NCI-H226 (cell line): ENCODE measurements at places on chromosomes 1 and 21.

GRCh38 chr1:55067022-55067778, 27.9 kb downstream of the PCSK9 start:
- DNase-seq: no peak

- no peak for DNase-seq
These were observed 26.1 kb downstream of the ATP5PF start for GRCh38 chr21:25708467-25709065.

DNA sequence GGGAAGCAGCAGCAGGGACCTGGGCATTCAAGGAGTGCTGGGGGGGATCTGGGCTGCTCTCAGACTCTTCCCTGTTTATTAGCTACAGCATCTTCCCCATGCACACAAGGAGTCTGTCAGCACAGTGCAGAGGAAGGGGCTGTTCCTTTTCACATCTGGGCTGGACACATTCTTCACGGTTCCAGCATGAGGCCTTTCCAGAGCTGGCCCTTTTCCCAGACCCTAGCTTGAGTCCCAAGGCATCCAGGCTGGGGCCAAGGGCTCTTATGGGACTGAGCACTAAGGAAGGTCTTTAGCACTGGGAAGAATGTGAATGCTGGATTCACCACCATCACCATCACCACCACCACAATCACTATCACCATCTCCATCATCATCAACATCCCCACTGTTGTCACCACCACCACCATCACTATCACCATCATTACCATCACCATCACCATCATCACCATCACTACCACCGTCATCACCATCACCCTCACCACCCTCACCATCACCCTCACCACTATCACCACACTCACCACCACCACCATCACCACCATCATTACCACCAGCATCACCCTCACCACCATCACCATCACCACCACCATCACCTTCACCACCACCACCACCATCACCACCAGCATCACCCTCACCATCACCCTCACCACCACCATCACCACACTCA, 28.4 kb downstream of the PARK7 start:
- DNase-seq: no peak

- DNase-seq: no peak
These were observed 148.3 kb downstream of the MATN1 start for GRCh38 chr1:30575066-30575465.

GRCh38 chr1:86990826-86991225, 76.4 kb downstream of the HS2ST1 start:
- no peak for DNase-seq

- DNase-seq: no peak
These were observed 6.5 kb downstream of the PLCH2 start for GRCh38 chr1:2482588-2482987.

- no peak for DNase-seq
These were observed at the start of gene KCNE1 for GRCh38 chr21:34511787-34512455. Gene KCNE1, minus strand, starts transcription at chr21:34512210. Its CDS starts 62,576 bp downstream, at chr21:34449634.
